H1 (cell line): ENCODE measurements at places on chromosomes 16 and 17. TPM values are rescaled to one million over a fixed set of nuclear protein-coding genes. Genes with fewer than 3 reads are reported as not detected.

KRTAP2-3 gene
- not detected in 2 replicates for total RNA-seq

KRTAP17-1 gene
- total RNA-seq, result not detected in 2 replicates

TPSD1 gene
- total RNA-seq, result not detected in 2 replicates

RASD1 gene
- total RNA-seq, result 1.8 and 2.6 TPM in 2 replicates

TSNAXIP1 gene
- 0.37 and 1.3 TPM in 2 replicates for total RNA-seq

ACSM5 gene
- not detected in 2 replicates for total RNA-seq

UBE2Z gene
- 75.3 and 75.9 TPM in 2 replicates for total RNA-seq

NGFR gene
- 8.1 TPM in 2 replicates for total RNA-seq

NATD1 gene
- 7.5 and 8.4 TPM in 2 replicates for total RNA-seq

SRCIN1 gene
- total RNA-seq, result 3.8 and 4.1 TPM in 2 replicates

HNF1B gene
- 0.13 TPM in 1 of 2 replicates, not detected in the other for total RNA-seq

KRTAP1-1 gene
- total RNA-seq, result not detected in 2 replicates

HLF gene
- 0.38 and 0.60 TPM in 2 replicates for total RNA-seq

MT1G gene
- 17.7 and 19.7 TPM in 2 replicates for total RNA-seq

ELAC2 gene
- 91.6 and 94.9 TPM in 2 replicates for total RNA-seq

TEX19 gene
- total RNA-seq, result 0.38 and 0.54 TPM in 2 replicates

DOK4 gene
- total RNA-seq, result 28.9 and 29.9 TPM in 2 replicates

CACNG1 gene
- total RNA-seq, result not detected in 2 replicates

PLA2G10 gene
- total RNA-seq, result 0.54 and 0.60 TPM in 2 replicates

PDE6G gene
- total RNA-seq, result 5.8 and 6.4 TPM in 2 replicates
